Esophagus squamous epithelium (tissue), 5 donors: ENCODE measurements at places on chromosomes 2 and 18.

- no peak for DNase-seq
Measured at GRCh38 chr2:237025090-237025865, 60.4 kb upstream of the COPS8 start.

- DNase-seq, result no peak
Measured at GRCh38 chr2:229287823-229288222, 16.7 kb upstream of the PID1 start.

GRCh38 chr2:241741016-241741415, 6.6 kb downstream of the D2HGDH start:
- no peak for DNase-seq

GRCh38 chr2:85695691-85696668, 1.8 kb downstream of the GNLY start:
- DNase-seq, result no peak

GRCh38 chr18:23573626-23574431, 12.5 kb downstream of the NPC1 start:
- DNase-seq, result no peak

- DNase-seq, result no peak
Measured at GRCh38 chr2:105187531-105187930, 54.0 kb upstream of the GPR45 start.

DNA sequence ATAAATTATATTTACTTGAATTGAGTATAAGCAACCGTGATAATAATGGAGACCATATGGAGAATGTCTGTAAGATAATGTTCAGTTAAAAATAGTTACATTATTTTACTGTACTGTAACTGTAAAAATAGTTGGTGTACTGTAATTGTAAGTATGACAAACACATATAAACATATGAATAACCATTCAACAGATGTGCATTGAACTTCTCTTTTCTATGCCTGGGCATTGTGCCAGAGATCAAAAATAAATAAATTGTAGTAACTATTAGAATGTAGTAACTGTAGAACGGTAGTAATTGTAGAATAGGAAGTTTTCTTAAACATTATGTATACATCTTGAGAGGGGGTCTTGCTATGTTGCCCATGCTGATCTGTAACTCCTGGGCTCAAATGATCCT, 287.4 kb upstream of the EPAS1 start:
- no peak for DNase-seq

DNA sequence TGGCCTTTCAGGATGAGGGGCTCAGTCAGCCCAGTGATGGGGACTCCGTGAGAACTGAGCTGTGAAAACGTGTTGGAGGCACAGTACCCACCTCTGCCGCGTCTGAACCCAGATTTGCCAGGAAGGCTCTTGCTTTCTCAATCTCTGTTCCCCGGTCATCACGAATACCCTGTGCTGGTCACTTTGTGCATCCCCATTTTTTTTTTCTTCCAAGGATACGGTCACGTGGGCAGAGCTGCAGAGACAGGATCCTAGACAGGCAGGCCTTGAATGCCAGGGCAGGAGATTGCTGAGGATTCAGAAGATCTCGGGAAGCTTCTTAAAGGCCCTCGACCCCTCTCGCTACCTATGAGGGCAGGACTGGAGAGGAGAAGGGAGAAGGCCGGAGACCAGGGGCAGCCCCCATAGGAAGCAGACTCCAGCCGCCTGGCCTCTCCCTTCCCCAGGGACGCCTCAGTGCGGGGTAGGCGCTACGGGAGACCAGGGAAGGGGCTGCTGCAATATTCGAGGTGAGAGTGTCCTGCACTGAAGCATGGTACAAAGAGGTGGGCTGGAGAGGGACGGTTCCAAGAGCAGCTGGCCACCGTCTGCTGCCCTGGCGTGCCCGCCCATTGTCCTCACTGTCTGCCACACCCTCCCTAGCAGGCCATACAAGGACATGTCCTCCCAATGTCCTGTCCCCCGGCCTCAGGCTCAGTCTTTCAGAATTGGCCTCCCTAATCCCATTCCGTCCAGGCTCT, 29.0 kb upstream of the TAF1B start:
- DNase-seq, result no peak

GRCh38 chr2:160279813-160280465, 79.9 kb upstream of the ITGB6 start:
- no peak for DNase-seq

- no peak for DNase-seq
Measured at GRCh38 chr2:230473378-230473777, 57.4 kb downstream of the SP100 start.

DNA sequence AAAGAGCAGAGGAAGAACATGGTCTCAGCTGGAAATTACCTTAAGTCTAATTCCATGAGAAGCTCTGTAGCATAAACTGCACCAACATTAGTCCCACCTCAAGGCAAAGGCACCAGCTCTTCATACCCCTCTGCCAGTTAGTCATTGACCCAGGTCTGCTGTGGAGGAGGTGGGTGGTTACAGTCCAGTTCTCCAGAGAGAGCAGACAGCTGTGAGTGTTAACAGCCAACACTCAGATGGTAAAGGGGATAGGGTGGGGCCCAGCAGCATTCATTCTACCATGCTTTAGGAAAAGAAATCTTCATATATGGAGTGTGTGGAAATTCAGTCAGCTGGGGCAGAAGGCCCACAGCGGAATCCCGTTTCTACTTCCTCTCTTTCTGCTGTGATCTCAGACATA, 159.7 kb upstream of the FBXO11 start:
- no peak for DNase-seq
